ENCODE measurements at places on chromosomes 3 and 15.

DNA sequence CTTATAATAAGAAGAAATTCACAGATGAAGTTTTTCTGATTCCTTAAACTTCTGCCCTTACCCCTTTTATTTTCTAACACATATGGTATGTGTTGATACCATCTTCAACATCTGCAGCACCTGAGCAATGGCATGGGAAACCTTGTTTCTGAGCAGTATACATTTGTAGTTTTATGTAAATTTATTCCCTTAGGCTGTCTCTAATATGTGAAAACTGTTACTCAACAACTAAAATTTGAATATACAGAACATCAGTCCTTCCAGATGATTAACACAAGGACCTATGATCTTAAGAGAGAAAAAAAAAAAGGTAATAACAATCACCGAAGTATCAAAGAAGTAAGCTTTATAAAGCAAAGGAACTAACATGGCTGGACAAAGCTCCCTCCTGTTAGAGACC, 190.5 kb downstream of the TBC1D5 start:
- DNase-seq: no peak

- DNase-seq: no peak
Observed at GRCh38 chr3:707041-707440, 385.8 kb upstream of the CNTN6 start.

DNA sequence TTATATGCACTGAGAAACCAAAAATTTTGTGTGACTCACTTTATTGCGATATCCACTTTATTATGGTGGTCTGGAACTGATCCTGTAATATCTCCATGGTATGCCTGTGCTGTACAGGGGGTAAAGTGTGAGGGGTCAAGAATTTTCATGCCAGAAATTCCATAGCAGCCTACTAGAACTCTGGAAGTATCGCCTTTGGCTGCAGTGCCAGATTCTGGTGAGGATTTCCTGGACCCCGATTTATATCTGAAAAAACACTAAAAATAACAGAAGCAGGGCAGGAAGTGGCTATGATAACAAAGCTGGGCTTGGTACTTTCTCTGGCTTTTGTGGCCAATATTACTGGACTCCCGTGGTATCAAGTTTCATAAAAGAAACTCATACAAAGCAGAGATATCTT, 36.4 kb downstream of the CCDC80 start:
- no peak for DNase-seq

DNA sequence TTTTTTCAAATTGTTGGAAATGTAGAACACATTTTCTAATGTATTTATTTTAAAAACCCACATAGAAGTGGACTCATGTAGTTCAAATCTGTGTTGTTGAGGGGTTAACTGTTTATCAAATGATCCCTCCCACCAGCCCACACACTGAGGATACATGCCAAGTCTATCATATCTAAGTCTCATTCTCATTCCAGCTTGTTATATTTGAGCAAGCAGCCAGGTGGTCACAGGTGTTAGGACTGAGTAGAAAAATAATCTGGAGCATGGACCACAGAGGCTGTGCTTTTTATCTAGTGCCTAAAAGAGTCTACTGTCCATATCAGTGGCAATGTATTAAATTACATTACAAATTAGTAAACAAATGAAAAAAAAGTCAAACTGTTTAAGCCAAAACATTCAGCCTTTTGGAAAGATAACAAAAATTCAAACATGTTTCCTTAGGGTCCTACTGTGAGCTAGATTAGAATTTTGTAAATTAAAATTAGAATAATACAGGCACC, 20.7 kb upstream of the SPESP1 start:
- DNase-seq: no peak

- no peak for DNase-seq
Observed at GRCh38 chr3:86790884-86791549, 199.9 kb downstream of the VGLL3 start.

DNA sequence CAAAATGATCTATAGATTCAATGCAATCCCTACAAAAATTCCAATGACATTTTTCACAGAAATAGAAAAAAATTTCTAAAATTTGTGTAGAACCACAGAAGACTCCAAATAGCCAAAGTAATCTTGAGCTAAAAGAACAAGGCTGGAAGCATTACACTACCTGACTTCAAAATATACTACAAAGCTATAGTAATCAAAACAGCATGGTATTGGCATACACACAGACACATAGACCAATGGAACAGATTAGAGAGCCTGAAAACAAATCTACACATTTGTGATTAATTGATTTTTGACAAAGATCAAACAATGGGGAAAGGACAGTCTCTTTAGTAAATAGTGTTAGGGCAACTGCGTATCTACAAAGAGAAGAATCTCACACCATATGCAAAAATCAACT, 45.3 kb upstream of the RYK start:
- DNase-seq: no peak

- no peak for DNase-seq
Observed at GRCh38 chr15:47727676-47728075, 10.4 kb downstream of the SEMA6D start.

DNA sequence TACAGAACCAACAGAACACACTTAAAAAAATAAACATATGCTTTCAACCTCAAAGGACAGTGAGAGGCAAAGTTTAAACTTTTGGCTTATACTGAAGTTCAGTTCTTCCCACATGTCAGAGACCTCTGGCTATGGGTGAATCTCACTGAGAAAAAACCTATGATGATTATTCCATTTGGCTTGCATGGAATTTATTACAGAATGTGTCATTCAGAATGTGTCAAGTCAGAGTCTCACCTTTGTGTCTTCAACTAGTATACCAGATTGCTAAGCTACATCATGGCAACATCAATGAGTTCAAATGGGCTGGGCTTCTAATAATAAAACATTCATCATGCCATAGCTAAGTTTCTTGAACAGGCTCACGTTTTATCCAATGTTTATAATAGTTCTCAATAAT, 987.0 kb downstream of the NTRK3 start:
- no peak for DNase-seq
